Activated naive CD8-positive, alpha-beta T cell treated with anti-CD3 and anti-CD28 coated beads for 36 hours (primary cell): ENCODE measurements at places on chromosomes 7 and 10. TPM values are rescaled to one million over a fixed set of nuclear protein-coding genes. Genes with fewer than 3 reads are reported as not detected.
A peak's percentile ranks its signal among the peaks of the same experiment; 100 is the strongest.

The PDE1C gene
- total RNA-seq = not detected

DNA sequence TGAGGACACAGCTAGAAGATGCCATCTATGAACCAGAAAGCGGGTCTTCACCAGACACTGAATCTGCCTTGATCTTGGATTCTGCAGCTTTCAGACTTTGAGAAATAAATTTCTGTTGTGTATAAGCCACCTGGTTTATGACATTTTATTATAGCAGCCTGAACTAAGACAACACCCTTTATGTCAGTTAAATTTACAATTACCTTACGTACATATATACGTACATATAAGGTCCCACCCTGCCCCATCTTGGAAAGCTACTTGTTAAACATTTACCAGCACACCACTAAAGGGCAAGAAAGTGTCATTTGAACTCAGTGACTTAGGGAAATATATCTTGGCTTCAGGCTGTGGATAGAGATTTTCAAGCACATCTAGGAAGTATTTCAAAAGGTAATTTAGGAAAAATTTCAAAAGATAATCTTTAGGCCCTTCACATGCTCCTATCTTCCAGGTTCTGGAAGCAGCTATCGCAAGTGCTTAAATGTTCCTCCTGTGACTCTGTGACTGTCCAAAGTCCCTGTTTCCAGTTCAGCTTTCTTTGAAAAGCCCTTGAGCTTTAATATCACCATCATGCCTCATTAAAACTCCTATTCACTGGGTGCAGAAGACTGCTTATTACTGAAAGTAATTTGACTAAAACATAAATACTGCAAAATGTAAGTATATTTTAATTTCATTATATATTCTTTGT, 9.6 kb upstream of the SRI start:
- peaks cover 2% of the 10 kb centered on the region for H3K36me3 ChIP-seq
- no peak overlapping the region for H3K27ac ChIP-seq
- no peak overlapping the region for H3K4me3 ChIP-seq
- H3K27me3 ChIP-seq = peaks cover 5% of the 10 kb centered on the region
- H3K4me1 ChIP-seq = peaks cover 1% of the 10 kb centered on the region
- no peak for DNase-seq

The MEST gene
- 18.4 TPM for total RNA-seq

- no peaks in the 10 kb centered on the region for H3K4me1 ChIP-seq
- no peak overlapping the region for H3K4me3 ChIP-seq
- no peak for DNase-seq
- no peak overlapping the region for H3K27ac ChIP-seq
- no peaks in the 10 kb centered on the region for H3K36me3 ChIP-seq
These were observed 145.7 kb downstream of the PAXIP1 start for GRCh38 chr7:154857240-154857639.

The HEPACAM2 gene
- total RNA-seq = not detected

The WNT8B gene
- 0.16 TPM for total RNA-seq

DNA sequence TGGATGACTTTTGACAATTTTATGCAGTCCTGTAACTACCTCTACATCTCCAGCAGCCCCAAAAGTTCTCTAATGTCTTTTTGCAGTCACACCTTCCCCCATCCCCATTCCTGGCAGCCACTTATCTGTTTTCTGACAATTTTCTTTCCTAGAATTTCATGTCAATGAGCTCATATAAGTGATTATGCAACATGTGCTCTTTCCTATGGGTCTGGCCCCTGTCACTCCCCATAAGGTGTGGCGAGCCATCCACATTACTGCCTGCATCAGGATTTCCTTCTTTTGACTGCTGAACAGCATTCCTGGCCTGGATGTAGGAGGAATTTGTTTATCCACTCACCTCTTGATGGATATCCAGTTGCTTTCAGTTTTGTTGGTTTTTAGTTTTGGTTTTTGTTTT, 146.7 kb upstream of the MGMT start:
- no peak overlapping the region for H3K4me3 ChIP-seq
- H3K36me3 ChIP-seq = no peaks in the 10 kb centered on the region
- no peaks in the 10 kb centered on the region for H3K27me3 ChIP-seq
- no peak for DNase-seq
- no peak overlapping the region for H3K27ac ChIP-seq
- H3K4me1 ChIP-seq = no peaks in the 10 kb centered on the region

The CRYGN gene
- 0.12 TPM for total RNA-seq

DNA sequence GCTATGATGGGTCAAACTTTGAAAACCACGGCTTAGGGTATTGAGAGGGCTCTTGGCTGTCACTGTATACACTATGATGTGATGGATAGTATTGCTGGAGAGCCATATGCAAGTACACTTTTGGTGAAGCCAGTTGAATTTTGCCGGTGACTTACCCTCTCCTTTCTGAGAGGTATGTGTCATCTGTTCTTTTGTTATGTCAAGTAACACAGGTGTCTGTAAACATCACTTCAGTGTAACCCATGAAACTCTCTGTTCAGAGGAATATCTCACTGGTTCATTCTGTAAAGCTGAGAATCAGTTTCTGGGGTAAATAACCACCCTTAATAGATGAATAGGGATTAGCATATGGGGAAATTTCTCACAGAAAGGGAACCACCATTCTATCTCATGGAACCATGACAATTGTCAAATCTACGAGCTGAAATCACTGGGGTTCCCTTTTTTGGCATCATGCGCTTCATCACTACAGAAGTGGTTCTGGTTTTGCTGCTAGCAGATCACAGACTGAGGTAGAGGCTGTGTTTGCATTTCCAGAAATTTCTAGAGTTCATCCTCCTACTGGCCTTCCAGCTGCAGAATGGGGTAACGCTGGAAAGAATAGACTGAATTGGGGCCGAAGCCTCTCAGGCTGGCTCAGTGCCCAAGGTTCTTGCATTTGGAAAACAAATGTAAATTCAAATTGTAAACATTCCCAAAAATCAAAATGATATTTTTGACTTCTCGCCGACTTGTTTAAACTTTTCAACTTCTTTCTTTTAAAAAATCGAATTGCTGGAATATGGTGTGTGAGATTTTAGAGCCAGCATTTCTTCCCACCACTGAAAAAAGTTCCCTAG, 83.3 kb upstream of the CREB5 start:
- peaks cover 42% of the 10 kb centered on the region for H3K4me1 ChIP-seq
- H3K27ac ChIP-seq = peak overlapping the region; percentile 7
- H3K36me3 ChIP-seq = peaks cover 1% of the 10 kb centered on the region
- no peak overlapping the region for H3K4me3 ChIP-seq

The LFNG gene
- 25.8 TPM for total RNA-seq

GRCh38 chr10:79176052-79176501, 107.3 kb downstream of the ZMIZ1 start:
- H3K4me3 ChIP-seq = no peak overlapping the region
- no peak for DNase-seq
- no peak overlapping the region for H3K27ac ChIP-seq
- no peaks in the 10 kb centered on the region for H3K4me1 ChIP-seq

- DNase-seq = peak; percentile 34
- no peaks in the 10 kb centered on the region for H3K4me1 ChIP-seq
- H3K36me3 ChIP-seq = no peaks in the 10 kb centered on the region
- H3K4me3 ChIP-seq = no peak overlapping the region
These were observed 61.7 kb downstream of the PALD1 start for GRCh38 chr10:70540089-70540788.

- H3K27me3 ChIP-seq = no peaks in the 10 kb centered on the region
- H3K27ac ChIP-seq = no peak overlapping the region
- peaks cover 28% of the 10 kb centered on the region for H3K36me3 ChIP-seq
- H3K4me3 ChIP-seq = no peak overlapping the region
- no peak for DNase-seq
These were observed 147.1 kb downstream of the RNF216 start for GRCh38 chr7:5634107-5634950.

DNA sequence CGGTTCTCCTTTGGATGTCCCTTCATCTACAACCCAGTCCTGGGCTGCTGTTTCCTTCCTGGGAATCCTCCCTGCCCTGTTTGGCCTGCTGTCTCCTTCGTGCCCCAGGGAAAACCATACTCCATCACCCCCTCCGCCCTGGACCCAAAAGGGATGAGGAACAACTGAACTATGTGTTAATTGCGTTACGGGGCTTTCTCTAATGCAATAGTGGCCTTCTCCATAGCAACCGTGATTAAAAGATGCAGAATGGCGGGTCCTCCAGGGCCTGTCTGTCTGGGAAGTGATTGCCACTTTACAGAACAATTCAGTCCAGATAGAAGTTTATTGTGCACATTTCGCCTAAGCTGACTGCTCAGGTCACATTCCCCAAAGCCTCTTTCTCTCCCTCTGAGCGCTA, 112.0 kb upstream of the FGFR2 start:
- no peaks in the 10 kb centered on the region for H3K36me3 ChIP-seq
- no peak overlapping the region for H3K4me3 ChIP-seq
- no peak overlapping the region for H3K27ac ChIP-seq
- no peaks in the 10 kb centered on the region for H3K4me1 ChIP-seq
- DNase-seq = no peak

DNA sequence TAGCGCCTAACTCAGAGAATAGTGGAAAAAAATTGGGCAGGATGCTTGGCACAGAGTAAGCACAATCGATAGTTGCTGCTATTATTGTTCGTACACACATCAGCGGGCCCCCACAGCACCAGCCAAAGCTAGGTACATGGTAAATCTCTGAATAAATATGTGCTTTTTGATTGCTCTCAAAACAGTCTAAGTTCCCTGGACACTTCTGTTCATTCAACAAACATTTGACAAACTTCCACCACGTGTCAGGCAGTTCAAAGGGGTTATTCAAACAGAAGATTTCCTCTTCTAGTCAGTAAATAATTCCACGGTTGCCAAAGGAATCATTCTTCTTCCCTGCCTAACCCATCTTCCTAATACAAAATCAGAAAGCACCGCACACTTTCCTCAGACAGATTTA, 150.8 kb downstream of the DGKI start:
- no peak for DNase-seq
- no peak overlapping the region for H3K27ac ChIP-seq

GRCh38 chr7:73850781-73851207, 8.5 kb upstream of the METTL27 start:
- H3K36me3 ChIP-seq = no peaks in the 10 kb centered on the region
- peaks cover 27% of the 10 kb centered on the region for H3K4me1 ChIP-seq
- H3K27ac ChIP-seq = peak overlapping the region; percentile 29
- H3K4me3 ChIP-seq = no peak overlapping the region
- no peak for DNase-seq
- peaks cover 37% of the 10 kb centered on the region for H3K27me3 ChIP-seq

The SPDYE6 gene
- not detected for total RNA-seq

DNA sequence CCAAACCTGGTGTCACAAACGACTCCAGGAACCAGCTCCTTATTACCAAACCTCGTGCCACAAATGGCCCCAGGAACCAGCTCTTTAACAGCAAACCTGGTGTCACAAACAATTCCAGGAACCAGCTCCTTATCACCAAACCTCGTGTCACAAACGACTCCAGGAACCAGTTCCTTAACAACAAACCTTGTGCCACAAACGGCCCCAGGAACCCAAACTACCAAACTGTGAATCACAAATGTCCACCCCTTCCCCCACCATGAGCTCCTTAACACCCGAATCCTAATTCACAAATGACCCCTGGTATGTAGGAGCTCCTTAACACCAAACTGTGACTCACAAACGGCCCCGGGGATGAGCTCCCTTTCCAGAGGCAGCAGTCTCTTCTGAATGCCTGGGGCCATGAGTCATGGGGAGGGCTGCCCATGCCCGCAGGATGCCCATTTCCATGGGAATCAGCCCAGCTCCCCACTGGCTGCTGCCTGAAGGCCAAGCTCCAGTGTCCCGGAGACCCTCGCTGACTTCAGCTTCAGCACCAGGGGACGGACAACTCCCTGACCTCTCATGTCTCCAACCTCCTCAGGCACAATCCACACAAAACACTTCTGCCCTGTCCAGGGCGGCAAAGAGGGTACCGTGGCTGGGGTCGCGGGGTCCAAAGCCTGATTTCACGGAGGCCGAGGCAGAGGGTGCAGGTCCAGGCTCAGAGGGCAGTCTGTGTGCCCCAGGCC, 213.1 kb downstream of the ELFN1 start:
- peaks cover 11% of the 10 kb centered on the region for H3K4me1 ChIP-seq
- H3K27me3 ChIP-seq = no peaks in the 10 kb centered on the region
- H3K27ac ChIP-seq = no peak overlapping the region
- H3K4me3 ChIP-seq = no peak overlapping the region
- no peak for DNase-seq

The LIPJ gene
- total RNA-seq = not detected

GRCh38 chr10:21587391-21587790, 53.4 kb downstream of the MLLT10 start:
- no peak for DNase-seq
- peaks cover 64% of the 10 kb centered on the region for H3K36me3 ChIP-seq
- no peaks in the 10 kb centered on the region for H3K27me3 ChIP-seq

GRCh38 chr10:87750817-87751216, 67.2 kb downstream of the ATAD1 start:
- peaks cover 24% of the 10 kb centered on the region for H3K4me1 ChIP-seq
- no peak overlapping the region for H3K4me3 ChIP-seq
- H3K27ac ChIP-seq = peak overlapping the region; percentile 12
- no peaks in the 10 kb centered on the region for H3K27me3 ChIP-seq
- peaks cover 12% of the 10 kb centered on the region for H3K36me3 ChIP-seq

DNA sequence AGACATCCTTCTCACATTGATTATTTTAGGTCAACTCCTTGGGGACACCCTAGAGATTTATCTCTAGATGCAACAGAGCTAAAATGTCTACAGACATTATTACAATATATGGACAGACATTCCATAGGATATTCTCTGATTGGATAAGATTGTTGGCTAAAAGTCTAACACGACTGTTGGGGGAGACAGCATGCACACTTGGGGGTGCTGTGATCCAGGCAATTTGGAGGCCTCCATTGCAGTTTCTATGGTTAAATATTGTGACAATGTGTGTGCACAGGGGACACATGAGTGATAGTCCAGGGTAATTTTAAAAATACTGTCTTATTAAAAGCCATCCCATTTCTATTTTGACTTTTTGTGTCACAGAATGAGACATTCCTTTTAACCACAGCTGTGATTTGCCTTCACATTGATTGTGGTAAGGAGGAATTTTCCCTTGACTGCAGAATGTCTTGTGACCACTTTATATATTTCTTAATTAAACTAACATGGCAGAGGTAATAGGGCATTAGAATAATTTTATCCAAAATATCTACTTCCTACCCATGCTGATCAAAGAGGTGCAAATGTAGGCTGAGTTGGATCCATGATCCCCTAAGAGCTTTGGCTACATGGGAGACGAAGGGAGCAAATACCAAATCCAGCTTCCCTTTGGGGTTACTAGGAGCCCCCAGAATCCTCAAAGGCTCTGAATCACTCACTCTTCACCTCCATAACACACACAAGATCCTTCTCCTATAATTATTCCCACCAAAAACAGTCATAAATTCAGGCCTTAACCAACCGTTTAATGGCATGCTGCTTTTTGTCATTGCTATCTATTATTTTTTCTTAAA, 7.3 kb downstream of the TFPI2 start:
- no peaks in the 10 kb centered on the region for H3K36me3 ChIP-seq
- no peak for DNase-seq
- no peak overlapping the region for H3K4me3 ChIP-seq
- no peaks in the 10 kb centered on the region for H3K4me1 ChIP-seq

- H3K4me3 ChIP-seq = no peak overlapping the region
- no peak overlapping the region for H3K27ac ChIP-seq
- H3K36me3 ChIP-seq = no peaks in the 10 kb centered on the region
- H3K4me1 ChIP-seq = no peaks in the 10 kb centered on the region
- no peak for DNase-seq
- H3K27me3 ChIP-seq = peaks cover 7% of the 10 kb centered on the region
These were observed 39.3 kb downstream of the CELF2 start for GRCh38 chr10:11057018-11057417.

The PYROXD2 gene
- total RNA-seq = 2.8 TPM

The FFAR4 gene
- total RNA-seq = not detected

GRCh38 chr7:80475383-80475782, 36.5 kb downstream of the GNAT3 start:
- DNase-seq = no peak
- H3K36me3 ChIP-seq = no peaks in the 10 kb centered on the region
- no peak overlapping the region for H3K27ac ChIP-seq
